ENCODE measurements at places on chromosomes 12 and 14.

DNA sequence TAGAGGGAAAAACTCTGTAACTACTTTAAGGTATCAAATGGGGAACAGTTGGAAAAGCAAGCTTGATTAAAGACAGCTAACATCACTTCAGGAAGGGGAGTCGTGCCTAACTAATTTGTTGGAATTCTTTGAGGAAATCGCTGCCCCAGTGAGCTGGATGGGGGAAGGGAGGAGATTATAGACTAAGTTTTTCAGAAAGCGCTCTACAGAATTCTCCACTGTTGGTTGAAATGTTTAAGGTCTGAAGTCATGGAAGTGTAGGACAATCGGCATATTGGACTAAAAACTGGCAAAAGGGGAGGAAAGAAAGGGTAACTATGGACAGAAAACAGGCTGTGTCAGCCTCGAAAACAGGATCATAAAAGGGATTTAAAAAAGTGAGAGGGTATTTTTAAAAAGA, 229.9 kb upstream of the HMGA2 start:
- no peak for DNase-seq

- DNase-seq: no peak
Measured at GRCh38 chr12:77225373-77225772, 160.0 kb upstream of the E2F7 start.

DNA sequence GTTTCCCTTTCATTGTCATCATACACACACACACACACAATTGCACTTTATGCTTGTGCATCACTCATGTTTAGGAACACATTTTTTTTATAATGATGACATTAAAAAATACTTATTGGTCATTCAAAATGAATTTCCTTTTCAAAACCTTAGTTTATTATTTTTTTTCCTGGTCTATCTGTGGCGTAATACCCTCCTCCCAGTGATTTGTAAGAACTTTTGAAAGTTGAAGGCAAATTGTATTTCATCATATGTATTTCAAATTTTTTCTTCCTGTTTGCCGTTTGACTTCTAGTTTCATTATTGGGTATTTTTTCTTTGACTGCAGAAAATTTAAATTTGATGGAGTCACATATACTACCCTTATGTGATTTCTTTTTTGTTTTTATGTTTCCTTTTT, 2.5 kb upstream of the LRRK2 start:
- DNase-seq: no peak

DNA sequence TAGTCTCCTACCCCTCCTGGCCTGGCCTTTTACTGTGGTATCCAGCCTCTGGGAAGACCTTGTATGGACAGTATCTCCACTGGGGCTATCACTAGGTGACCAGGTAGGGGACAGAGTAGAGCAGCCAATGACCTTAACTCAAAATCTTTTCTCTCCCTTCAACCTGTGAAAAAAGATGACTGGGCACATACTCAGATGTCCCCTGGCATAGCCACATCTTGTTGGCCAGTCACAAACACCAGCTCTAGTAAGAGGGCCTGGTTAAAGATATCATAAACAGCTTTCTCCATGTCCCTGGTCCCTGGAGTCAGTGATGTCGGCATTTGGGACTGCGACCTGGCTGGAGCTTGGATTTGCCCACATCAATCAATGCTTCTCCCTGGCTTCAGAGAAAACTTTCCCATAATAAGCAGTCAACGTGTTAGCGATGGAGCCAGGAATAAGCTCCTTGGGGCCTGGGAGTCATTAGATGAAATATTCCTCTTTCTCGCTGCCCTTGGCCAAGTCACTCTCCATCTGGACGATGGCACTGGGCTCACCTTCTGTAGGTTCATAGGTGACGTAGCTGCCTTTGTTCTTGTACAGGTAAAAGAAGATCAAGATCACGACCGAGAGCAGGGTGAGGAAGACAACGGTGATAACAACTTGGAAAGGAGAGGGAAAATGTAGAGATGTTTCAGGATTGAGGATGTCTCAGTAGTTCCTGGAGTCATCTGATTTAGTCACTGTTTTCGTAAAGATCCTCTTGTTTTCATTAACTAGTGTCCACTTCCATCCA, 7.0 kb downstream of the DAZAP2 start:
- DNase-seq: no peak
